CMK (cell line): ENCODE measurements at places on chromosomes 5 and 9.

DNA sequence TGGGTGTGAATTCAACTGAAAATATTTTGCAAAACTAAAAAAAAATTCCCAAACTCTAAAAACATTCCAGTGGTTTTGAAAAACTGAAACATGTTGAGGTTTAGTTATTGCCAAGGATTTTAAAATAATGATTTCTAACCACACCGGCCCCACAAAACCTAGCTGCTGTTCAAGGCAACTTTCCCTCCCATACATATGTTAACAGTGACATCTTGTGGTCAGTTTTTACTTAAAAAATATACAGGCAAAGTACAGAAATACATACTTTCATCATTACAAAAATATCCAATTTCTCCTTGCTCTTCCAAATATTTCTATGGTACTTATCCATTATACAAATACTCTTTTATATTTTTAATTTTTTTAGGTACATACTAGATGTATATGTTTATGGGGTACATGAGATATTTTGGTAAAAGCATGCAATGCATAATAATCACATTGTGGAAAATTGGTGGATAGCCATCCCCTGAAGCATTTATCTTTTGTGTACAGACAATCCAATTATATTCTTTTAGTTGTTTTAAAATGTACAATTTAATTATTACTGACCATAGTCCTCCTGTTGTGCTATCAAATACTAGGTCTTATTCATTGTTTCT lies 34.4 kb upstream of the MRPS30 start:
- peak; percentile 17 for DNase-seq

GRCh38 chr9:126394802-126395201 lies 68.2 kb downstream of the MVB12B start:
- DNase-seq, result no peak

DNA sequence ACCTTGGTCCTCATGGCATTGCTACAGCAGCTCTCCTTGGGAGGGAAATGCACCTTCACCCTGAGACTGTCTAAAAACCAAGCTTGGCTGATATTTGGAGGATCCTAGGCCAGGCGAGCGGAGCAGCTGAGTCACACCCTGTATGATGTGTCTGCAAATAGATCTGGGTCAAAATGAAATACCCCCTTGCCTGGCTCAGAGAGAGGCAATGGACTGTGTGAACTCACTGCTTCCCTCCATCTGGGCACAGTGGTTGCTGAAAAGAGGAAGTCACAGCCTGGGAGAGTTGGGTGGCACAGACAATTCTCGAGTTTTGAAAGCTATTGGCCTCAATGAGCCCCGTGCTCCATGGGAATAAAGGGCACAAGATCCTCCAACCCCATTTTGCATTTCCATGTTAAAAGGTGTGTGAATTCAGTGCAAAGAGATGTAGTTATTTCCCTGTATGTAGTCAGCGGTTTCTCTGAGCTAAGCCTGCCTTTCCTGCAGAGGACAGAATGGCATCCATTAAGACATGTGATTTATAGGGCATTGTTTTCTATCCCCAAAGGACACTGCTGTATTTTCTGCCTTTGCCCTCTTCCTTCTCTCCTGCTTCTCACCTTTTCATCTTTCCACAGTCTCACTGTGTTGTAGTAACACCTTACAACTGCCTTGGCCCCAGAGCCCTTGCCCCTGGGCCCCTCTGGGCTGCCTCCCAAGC lies 177.2 kb downstream of the GADD45G start:
- no peak for DNase-seq

GRCh38 chr5:58763390-58763789 lies 180.5 kb downstream of the RAB3C start:
- no peak for DNase-seq

DNA sequence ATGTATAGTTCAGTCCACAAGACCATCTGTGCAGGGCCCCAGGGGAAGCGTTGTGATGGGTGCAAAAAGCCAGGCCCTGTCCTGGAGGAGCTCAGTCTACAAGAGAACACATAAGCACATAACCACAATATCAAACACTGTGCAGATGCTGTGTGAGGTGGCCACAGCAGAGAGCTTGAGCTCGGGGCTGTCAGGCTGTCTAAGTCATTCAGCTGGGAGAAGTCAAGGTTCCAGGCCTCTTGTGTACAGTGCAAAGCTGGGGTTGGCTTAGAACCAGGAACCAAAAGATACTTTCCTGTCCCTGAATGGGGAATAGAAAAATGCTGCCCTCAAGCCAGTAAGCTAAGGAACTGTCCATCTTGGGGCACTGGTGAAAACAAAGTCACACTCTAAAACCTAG lies 75.0 kb downstream of the PRDM6 start:
- DNase-seq, result no peak

- DNase-seq, result no peak
These were observed 106.5 kb upstream of the CCDC152 start for GRCh38 chr5:42650084-42650483.

DNA sequence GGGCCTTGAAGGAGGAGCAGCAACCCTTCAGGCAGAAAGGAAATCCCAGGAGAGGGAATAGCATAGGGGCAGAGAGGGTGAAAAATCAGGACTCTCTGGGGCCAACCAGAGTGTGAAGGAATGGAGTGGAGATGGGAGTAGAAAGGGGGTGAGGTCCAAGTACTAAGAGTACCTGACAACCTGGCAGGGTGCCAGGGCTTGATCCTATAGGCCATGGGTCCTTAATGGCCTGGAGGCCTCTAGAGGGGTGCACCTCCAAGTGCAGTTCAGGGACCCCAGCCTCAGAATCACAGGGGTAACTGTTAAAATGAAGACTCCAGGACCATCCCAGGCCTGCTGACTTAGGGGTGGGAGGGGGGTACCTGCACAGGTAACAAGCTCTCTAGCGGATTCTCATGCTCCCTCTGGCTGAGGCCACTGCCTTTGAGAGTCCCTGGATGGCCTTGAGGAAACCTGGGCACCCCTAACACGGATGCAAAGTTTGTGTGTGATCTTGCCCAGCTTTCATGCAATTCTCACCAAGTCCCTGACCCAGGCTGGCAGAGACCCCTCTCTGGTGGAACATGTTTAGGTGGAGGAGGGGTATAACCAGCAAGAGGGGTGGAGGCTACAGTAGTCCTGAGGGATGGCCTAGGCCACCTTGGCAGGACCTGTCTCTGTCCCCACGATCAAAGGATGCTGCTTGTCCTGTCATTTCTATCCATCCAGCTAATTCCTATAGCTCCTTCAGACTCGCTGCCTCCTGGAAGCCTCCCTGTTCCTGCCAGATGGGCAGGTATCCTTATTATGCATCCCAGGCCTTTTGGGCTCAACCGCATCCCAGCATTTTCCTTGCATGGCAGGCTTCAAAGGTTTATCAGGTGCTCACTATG lies 17.6 kb upstream of the CSF1R start:
- no peak for DNase-seq

DNA sequence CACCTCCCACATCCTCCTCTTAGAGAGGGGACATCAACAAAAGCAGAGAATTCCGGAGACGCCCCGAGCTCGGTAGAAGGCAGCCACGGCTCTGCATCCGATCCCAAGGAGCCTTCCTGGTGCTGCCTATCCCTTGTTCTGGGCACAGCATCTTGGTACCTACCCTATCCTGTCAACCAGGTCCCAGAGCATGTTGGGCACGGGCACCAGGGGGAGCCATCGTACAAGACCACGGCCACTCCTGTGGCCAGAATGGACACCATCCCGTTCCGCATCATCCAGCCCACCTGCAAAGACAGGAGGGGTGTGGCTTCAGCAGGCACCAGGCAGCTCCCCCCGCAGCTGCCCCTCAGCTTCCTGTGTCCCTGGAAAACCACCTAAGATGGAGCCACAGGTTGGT lies 62.7 kb upstream of the ZNF354A start:
- no peak for DNase-seq

- no peak for DNase-seq
These were observed 114.1 kb downstream of the CDK5RAP2 start for GRCh38 chr9:120465685-120466407.

DNA sequence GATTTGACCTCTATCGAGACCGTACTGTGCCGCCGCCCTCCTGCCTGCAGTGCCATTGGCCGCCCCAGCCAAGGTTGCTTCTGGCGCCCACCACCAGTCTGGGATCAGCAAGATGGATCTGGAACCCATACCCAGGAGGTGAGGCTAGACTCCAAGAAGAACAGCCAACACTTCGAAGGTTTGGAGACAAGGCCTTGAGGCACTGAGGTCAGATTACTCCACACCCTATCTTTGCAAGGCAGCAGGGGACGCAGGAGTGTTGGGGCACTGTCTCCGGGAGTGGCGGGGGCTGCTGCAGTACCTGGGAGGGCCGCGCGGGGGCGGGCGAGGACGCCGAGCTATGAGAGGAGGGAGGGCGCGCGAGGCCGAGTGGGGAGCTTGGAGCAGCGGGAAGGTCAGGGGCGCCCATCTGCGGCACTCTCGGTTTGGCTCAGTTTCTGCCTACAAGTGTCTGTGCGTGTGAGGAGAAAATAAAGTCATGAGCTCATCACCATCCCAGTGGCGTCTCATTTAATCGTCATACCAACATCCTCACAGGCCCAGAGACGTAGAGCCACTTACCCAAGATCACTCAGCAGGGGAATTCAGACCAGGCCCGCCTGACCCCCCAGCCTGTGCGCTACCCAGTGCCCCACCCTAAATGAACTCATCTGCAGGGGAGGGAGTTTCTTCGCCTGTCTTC lies 20.5 kb upstream of the PSD2 start:
- DNase-seq, result peak; percentile 48

- peak; percentile 42 for DNase-seq
These were observed 837 bp downstream of the UIMC1 start for GRCh38 chr5:177005619-177006264.

DNA sequence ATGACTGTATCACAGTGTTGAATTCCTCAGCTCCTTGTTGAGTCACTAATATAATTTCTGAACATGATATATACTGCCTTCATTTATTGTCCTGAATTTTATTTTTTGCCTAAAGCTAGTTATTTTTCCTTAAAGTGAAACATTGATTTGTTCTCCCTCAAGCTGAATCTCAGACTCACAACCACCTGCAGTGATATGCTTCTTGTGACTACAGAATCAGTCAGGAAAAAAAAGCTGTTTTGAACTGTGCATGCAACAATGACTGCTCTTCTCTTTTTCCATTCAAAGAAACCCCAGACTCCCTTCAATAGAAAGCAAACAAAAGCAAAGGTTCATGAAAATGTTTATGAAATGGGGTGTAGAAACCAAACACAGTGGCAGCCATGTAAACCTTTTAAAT lies 470.2 kb upstream of the CHD1 start:
- DNase-seq, result no peak

GRCh38 chr5:61734001-61734400 lies 401.9 kb downstream of the ZSWIM6 start:
- DNase-seq, result no peak

DNA sequence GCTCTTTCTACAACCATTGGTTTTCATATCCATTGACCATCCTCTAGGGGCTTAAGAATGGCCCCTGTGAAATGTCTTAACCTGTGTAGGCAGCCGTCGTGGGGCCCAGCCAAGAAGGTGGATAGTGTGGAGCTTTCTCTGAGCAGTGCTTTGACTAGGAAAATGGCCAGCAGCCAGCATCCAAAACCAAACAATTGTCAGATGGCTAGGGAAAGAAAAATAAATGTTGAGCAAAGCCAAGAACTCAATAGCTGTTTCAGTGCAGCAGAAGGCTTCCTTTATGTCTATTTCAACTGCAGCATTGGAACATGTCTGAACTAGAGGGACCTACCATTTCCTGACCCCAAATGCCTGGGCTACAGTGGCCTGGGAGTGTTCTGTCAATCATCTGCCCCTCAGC lies 374.9 kb downstream of the TLE4 start:
- no peak for DNase-seq

GRCh38 chr5:180142824-180143610 lies 66.0 kb downstream of the RASGEF1C start:
- no peak for DNase-seq

DNA sequence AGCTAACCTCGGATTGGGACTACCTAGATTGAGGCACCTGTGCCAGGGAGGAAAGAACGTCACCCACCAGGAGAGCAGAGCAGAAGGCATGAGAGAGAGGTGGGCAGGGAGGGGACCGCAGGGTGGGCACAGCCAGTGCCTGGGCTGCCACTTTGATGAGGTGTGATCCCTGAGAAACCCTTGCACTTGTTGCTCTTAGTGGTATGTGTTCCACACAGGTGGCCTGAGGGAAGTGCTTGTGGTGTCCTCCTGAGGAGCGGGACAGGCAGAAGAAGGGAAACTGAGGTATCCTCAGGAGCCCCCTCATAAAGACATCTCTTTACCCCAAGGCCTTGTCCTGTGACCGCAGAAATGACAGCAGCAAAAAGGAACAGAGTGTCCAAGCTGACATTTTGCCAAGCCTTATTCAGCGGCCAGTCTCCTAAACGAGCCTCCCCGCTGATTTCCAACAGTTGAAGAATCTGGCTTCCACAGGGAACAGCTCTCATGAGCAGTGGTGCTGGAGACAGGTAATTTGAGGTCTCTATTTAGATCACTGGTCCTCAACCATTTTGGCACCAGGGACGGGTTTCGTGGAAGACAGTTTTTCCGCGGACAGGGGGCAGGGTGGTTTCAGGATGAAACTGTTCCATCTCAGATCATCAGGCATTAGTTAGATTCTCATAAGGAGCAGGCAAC lies 82.4 kb downstream of the FOXD1 start:
- no peak for DNase-seq

- no peak for DNase-seq
These were observed 10.1 kb upstream of the GRIA1 start for GRCh38 chr5:153480401-153480800.

- no peak for DNase-seq
These were observed 22.2 kb downstream of the TNFSF8 start for GRCh38 chr9:114908104-114908622.

GRCh38 chr5:173736923-173737412 lies 120.5 kb upstream of the BOD1 start:
- DNase-seq, result peak; percentile 18

- DNase-seq, result no peak
These were observed 447.1 kb downstream of the LRRC70 start for GRCh38 chr5:63025679-63026078.

GRCh38 chr5:5289537-5289936 lies 132.9 kb upstream of the ICE1 start:
- DNase-seq, result no peak

- DNase-seq, result no peak
These were observed 716 bp downstream of the HARS1 start for GRCh38 chr5:140690376-140690932.

GRCh38 chr5:96280946-96281393 lies 152.1 kb downstream of the PCSK1 start:
- no peak for DNase-seq
